ENCODE measurements at places on chromosomes 5 and 9. TPM values are rescaled to one million over a fixed set of nuclear protein-coding genes. Genes with fewer than 3 reads are reported as not detected.

The SMIM15 gene
- total RNA-seq, result 34.3 TPM

The TRIM36 gene
- total RNA-seq, result 2.6 TPM

The DRD1 gene
- 3.1 TPM for total RNA-seq

The ADAMTSL1 gene
- 63.0 TPM for total RNA-seq

The MCTP1 gene
- not detected for total RNA-seq

The MLANA gene
- total RNA-seq, result not detected

The SMC2 gene
- total RNA-seq, result 15.5 TPM

The TXN gene
- total RNA-seq, result 55.7 TPM

The LVRN gene
- total RNA-seq, result 3.0 TPM

The NUTM2G gene
- total RNA-seq, result not detected

Measured in cardiac muscle cell (in vitro differentiated cells and primary cell).